ENCODE measurements at places on chromosomes 3 and 15. TPM values are rescaled to one million over a fixed set of nuclear protein-coding genes. Genes with fewer than 3 reads are reported as not detected.

DIS3L gene
- total RNA-seq: 21.9 TPM

GRCh38 chr3:189907803-189908202 is 212.9 kb downstream of the P3H2 start:
- H3K27me3 ChIP-seq: no peaks in the 10 kb centered on the region
- H3K4me1 ChIP-seq: no peaks in the 10 kb centered on the region
- no peaks in the 10 kb centered on the region for H3K36me3 ChIP-seq

- DNase-seq: no peak
- H3K36me3 ChIP-seq: no peaks in the 10 kb centered on the region
- H3K4me1 ChIP-seq: no peaks in the 10 kb centered on the region
- H3K27me3 ChIP-seq: no peaks in the 10 kb centered on the region
These were observed 26.5 kb downstream of the PPP2R3A start for GRCh38 chr3:135992072-135992471.

CHRD gene
- total RNA-seq: 0.78 TPM

- H3K4me3 ChIP-seq: no peak overlapping the region
- H3K36me3 ChIP-seq: peaks cover 19% of the 10 kb centered on the region
- H3K27me3 ChIP-seq: no peaks in the 10 kb centered on the region
- H3K27ac ChIP-seq: no peak overlapping the region
These were observed 22.3 kb downstream of the IFT80 start for GRCh38 chr3:160376681-160377080.

- no peaks in the 10 kb centered on the region for H3K4me1 ChIP-seq
- H3K36me3 ChIP-seq: no peaks in the 10 kb centered on the region
These were observed 244.2 kb upstream of the SLITRK3 start for GRCh38 chr3:165440380-165440779.

ECT2 gene
- 7.0 TPM for total RNA-seq

DNA sequence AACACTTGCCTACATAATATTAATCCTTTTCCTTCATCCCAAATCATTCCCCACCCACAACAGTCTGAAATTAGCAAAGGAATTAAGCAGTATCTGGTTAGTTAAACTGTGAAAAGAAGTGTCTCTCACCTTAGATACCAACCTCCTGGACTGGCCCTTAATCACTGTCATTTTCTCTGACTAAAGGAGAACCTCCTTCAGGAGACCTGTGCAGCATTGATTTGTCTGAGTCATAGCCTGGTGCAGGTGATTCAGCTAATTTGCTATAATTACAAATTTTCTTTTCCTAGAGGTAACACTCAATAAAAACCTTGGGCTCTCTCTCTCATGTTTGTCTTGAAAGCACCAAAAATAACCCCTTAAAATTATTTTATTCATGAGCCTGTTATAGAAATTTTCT is 279.8 kb upstream of the SEMA6D start:
- H3K4me3 ChIP-seq: no peak overlapping the region
- no peak for DNase-seq
- no peaks in the 10 kb centered on the region for H3K4me1 ChIP-seq
- no peaks in the 10 kb centered on the region for H3K36me3 ChIP-seq
- no peaks in the 10 kb centered on the region for H3K27me3 ChIP-seq
- H3K27ac ChIP-seq: no peak overlapping the region

- no peak for DNase-seq
- H3K4me1 ChIP-seq: peaks cover 9% of the 10 kb centered on the region
- no peak overlapping the region for H3K4me3 ChIP-seq
- H3K36me3 ChIP-seq: peaks cover 7% of the 10 kb centered on the region
These were observed 2.0 kb upstream of the NFKBIZ start for GRCh38 chr3:101847328-101847727.
